ENCODE measurements at places on chromosomes 16 and 17.

DNA sequence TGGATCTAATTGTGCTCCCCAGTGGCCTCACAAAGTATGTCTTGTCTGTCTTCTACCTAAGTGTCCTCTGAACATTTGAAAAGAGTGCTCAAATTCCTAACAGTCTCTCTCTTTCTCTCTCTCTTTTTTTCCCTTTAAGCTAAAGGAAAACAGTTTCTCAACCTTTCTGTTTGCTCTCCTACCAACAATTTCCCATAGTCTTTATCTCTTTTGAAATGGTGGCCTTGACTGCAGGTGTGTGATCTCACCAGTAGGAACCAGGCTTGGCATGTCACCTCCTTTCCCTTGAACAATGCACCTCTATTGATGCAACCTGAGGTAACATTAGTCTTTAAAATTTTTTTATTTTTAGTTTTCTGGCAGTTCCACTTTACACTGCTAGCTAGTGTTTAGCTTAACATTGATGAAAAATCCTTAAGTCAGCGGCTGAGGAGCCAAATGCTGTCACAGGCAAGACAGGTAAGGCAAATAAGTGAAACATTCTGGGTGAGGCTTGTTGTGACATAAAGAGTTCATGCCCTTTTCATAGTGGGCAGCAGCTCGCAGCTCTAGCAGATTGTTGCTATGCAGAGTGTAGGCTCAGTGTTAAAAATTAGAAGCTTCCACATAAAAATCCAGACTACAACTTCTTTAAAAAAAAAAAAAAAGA, 273.4 kb downstream of the HAPSTR1 start:
- no peak for DNase-seq

DNA sequence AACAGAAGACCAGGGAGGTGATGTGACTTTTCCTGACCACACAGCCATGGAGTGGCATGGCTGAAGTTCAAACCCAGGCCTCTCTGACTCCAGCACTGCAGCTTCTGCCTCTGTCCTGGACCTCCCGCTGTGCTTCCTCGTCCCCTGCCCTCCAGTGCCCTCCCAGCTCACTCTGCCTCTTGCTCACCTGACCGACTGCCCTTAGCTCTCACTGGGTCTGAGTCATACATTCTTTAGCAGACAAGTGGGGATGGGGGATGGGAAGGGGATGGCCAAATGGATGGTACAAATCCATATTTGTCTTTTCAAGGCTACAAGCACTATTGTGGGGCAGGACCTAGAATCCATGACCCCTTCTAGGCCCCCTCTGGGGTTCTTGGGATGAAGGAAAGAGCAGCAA, 33.0 kb downstream of the PITPNM3 start:
- DNase-seq, result peak; percentile 97

DNA sequence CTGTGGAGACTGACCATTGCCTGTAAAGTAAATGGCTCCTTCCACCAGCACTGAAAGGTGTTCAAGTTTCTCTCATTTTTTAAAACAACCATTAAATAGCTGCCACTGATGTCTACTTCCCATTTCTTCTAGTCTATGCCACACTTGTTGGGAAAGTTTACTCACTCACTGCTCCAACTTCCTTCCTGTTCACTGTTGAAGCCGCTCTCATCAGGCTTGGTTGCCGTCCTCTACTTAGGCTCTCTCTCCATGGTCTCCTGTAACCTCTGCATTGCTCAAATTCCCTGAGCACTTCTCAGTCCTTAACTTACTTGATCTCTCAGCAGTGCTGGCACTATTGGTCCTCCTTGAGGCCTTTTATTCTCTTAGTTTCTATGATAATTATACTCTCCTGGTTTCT, 32.4 kb downstream of the SNX11 start:
- no peak for DNase-seq

GRCh38 chr17:45388604-45389325, 43.9 kb downstream of the ARHGAP27 start:
- DNase-seq, result peak; percentile 40

DNA sequence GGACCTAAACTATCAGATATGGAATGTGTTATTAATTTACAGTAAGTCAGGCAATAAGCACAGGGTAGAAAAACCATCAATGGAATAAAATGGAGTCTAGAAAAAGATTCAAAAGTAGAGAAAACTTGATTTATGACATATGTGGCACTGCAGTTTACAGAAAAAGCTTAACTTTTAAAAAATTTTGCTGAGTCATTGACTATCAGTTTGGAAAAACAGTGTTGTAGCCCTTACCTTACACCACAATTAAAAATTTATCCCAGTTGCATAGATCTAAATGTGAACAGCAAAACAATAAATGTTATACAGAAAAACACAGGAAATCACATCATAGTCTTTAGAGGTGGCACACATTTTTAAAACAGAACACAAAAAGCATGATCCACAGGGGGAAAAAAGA, 108.5 kb downstream of the USP22 start:
- no peak for DNase-seq

GRCh38 chr17:17780922-17781590, 55.7 kb downstream of the SREBF1 start:
- peak; percentile 60 for DNase-seq
